Left ventricle myocardium inferior (tissue), 1 donor: ENCODE measurements at places on chromosomes 12 and 14. TPM values are rescaled to one million over a fixed set of nuclear protein-coding genes. Genes with fewer than 3 reads are reported as not detected.
A peak's percentile ranks its signal among the peaks of the same experiment; 100 is the strongest.

LGALS3 gene
- total RNA-seq: 194 TPM

PKP2 gene
- 428 TPM for total RNA-seq

PAWR gene
- 10.5 TPM for total RNA-seq

DNA sequence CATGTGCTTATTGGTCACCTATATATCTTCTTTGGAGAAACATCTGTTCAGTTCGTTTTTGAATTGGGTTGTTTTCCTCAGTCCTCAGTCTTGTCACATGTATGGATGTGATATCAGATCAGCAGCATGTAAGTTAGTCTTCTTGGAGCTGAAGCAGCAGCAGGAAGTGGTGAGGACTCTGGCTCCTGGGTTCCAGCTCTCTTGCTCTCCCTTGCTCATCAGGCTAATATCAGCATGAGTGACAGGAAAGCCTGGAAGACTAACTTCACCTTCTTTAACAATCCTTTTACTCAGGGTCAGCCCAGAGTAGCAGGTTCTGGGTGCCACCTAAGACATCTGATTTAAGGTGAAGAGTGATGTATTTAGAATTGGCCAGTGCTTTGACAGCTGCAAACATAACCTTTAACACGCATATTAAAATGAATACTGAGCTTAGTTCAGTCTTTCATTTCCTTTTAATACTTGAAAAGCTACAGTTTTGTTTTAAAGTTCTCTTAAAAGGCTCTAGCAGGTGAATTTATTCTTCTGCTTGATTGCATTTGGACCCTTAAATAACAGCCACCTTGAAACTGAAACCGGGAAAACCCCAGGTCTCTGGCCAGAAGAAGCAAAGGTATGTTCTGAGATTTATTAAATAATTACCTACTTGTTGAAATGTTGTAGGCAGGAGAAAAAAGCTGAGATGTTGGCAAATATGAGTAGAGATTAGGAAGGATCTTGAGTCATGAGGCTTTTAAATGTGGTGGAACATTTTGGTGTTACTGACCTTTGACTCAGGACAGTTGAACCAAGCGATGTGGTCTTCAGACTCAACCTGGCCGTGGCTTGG lies 54.3 kb downstream of the DRAM1 start:
- DNase-seq: no peak

GRCh38 chr12:102067574-102068258 lies 5.9 kb upstream of the WASHC3 start:
- DNase-seq: no peak

DNA sequence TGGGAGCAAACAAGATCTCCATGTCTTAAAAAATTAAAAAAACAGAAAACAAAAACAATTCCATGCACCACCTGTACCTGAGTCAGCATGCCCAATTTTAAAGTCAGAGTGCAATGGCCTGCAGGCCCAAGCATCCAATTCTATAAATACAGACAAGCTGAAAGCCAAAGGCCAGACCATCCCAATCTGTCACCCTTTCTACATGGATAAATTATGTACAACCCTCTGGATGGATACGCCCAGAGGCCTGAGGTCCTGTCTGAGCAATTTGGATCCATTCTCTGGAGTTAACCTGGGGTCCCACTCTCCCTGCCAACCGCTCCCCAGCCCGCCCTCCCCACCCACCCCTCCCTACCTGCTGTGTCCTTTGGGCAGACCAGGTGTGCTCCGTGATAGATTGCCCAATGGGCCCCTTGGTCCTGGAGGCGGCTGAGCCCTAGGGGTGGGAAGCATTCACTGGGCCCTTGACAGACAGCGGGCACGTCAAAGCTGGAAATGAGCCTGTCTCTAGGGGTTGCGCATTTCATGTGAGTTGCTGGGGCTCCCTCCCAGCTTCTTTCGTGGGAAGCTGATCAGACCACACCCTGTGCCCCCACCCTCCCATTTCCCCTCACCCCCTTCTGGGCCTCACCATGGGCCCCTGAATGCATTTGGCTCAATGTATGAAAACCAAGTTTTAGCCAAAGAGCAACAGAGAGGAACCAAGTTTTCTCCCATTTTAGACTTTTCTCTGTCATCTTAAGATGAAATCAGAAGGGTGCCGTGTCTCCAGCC lies 171.3 kb downstream of the BCL11B start:
- DNase-seq: no peak

DNA sequence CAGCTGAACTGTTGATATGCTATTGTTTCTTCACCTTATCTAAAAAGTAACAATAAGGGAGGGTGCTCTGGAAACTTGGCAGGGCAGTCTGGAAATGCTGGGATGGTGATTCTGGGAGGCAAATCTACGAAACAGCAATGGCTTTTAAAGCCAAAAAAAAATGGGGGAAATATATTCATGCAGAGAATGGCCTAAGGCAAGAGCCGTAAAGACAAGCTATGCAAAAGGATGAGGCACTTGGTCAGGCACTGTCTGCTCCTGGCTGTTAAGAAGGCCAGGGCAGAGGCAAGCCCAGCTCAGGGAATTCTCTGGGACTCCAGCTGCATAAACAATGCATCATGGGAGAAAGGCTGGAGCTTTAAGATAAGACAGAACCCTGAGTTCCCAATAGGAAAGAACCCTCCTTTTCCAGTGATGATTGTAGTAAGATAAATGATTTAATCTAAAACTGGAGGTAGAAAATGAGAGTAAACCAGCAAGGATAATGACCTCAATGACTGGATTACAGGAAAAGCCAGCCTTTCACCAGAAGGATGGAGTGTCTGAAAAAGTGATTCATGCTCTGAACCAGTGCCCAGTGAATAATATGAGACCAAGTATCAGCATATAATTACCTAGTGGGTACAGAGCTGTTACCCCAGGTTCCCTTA lies 46.0 kb downstream of the ITPR2 start:
- DNase-seq: no peak

GRCh38 chr12:124543052-124543589 lies 24.3 kb downstream of the NCOR2 start:
- DNase-seq: no peak

- DNase-seq: no peak
These were observed 30.5 kb downstream of the PRKD1 start for GRCh38 chr14:29897181-29897580.

- DNase-seq: peak; percentile 89
These were observed 6.8 kb upstream of the CHD4 start for GRCh38 chr12:6613776-6614512.

GRCh38 chr12:53652366-53652765 lies 23.5 kb downstream of the ATP5MC2 start:
- DNase-seq: no peak
